Tibial nerve (tissue), 4 donors: ENCODE measurements at places on chromosomes 16 and 17. TPM values are rescaled to one million over a fixed set of nuclear protein-coding genes. Genes with fewer than 3 reads are reported as not detected.

The SSTR5 gene
- not detected for total RNA-seq

DNA sequence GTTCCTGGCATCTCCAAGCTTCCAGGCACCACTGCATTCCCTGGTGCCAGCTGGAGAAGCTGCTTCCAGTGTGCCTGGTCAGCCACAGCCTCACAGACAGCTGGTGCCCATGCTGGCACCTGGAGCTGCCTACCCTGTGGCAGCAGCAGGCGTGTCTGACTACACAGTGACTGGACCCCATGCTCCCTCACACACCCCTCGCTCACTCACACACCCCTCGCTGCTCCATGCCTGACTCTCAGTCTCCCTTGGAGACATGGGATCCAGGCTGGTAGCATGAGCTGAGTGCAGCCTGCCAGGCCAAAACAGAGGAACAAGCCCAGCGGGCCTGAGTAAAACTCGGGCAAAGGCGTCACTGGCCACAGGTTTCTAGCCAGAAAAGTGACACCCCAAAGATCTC, 59.1 kb upstream of the SMIM36 start:
- H3K27ac ChIP-seq: no peak overlapping the region
- no peaks in the 10 kb centered on the region for H3K36me3 ChIP-seq
- no peak overlapping the region for H3K4me3 ChIP-seq
- no peaks in the 10 kb centered on the region for H3K27me3 ChIP-seq

DNA sequence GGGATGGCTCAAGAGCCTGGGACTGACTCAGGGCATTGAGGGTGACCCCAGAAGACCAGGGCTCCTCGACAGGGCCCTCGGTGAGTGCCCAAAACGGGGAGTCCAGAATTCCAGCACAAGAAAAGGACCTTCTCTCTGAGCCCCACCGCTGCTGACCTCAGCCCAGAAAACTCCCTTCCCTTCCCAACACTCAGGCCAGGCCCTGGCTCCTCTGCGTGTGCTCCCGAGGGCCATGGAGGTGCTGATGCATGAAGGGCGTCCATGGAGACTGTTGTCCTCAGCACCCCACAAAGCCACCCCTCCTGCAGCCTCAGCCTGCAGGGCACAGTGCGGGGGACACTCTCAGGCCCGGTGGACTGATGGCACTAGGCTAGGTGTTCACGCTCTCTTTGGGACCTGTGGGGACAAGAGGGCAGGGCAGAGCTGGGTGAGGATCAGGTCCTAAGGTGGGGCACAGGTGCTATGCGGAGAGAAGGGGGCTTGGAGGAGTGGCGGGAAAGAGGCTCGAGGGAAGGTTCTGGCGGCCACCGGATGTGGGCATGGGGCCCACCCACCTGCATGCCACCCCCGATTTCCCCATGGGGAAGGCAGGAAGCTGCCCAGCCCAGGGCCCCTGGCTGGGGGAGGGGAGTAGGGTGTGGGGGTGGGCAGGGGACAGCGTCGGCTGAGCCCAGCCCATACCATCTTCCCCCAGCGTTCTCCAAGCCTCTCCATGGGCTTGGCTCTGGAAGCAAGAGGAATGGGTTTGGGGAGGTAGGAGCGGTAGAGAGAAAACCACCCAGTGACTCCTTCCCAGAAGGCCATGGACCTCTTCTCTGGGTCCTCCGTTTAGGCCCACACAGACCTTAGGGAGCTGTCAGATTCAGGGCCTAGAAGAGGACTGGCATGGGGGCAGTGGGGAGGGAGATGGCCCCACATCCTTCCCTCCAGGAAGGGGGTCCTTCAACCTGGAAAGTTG, 4.5 kb upstream of the TSPOAP1 start:
- no peak for DNase-seq
- peaks cover 32% of the 10 kb centered on the region for H3K27me3 ChIP-seq
- H3K36me3 ChIP-seq: no peaks in the 10 kb centered on the region
- no peaks in the 10 kb centered on the region for H3K4me1 ChIP-seq
- no peak overlapping the region for H3K27ac ChIP-seq
- H3K4me3 ChIP-seq: no peak overlapping the region

DNA sequence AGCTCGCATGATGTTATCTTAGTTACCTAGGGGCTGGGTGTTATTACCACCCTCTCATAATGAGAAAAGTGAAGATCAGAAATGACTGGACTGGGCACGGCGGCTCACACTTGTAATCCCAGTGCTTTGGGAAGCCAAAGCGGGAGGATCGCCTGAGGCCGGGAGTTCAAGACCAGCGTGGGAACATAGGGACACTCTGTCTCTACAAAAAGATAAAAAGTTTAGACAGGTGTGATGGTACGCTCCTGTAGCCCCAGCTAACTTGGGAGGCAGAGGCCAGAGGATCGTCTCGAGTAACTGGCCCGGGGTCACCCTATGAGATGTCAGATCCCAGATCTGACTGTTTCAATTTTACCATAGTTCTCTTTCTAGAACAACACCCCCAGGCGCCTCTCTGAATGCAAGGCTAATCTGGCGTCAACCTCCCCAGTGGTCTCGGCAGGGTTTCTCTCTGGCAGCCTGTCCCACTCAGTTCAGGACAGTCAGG, 1.9 kb upstream of the CCDC102A start:
- no peaks in the 10 kb centered on the region for H3K36me3 ChIP-seq
- DNase-seq: no peak
- H3K27ac ChIP-seq: no peak overlapping the region
- no peak overlapping the region for H3K4me3 ChIP-seq
- H3K4me1 ChIP-seq: peaks cover 23% of the 10 kb centered on the region
- H3K27me3 ChIP-seq: no peaks in the 10 kb centered on the region

GRCh38 chr16:23509782-23510163, 521 bp downstream of the GGA2 start:
- H3K27me3 ChIP-seq: no peaks in the 10 kb centered on the region
- no peak for DNase-seq
- H3K4me3 ChIP-seq: peak overlapping the region; percentile 97
- peak overlapping the region; percentile 90 for H3K27ac ChIP-seq
- H3K4me1 ChIP-seq: peaks cover 40% of the 10 kb centered on the region
- H3K36me3 ChIP-seq: peaks cover 9% of the 10 kb centered on the region
